ENCODE measurements at places on chromosomes 3 and 15.

DNA sequence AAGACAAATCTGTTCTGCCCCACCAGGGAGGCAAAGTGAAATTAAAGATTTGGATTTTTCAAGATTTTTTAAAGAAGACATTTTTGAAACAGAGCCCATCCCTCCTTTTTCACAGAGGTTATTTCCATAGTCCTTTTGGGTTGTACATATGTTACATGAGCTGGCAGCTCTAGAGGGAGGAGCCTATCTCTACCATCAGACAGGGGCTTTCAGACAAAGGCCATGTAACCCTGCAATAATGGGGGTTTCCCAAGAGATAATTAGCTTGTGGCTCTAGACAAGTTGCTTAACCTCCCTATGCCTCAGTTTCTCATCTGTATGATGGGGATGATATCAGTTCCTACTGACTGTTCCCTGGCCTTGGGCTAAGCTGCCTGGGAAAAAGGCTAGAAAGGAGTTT, 8.0 kb upstream of the TBC1D21 start:
- no peak for DNase-seq

DNA sequence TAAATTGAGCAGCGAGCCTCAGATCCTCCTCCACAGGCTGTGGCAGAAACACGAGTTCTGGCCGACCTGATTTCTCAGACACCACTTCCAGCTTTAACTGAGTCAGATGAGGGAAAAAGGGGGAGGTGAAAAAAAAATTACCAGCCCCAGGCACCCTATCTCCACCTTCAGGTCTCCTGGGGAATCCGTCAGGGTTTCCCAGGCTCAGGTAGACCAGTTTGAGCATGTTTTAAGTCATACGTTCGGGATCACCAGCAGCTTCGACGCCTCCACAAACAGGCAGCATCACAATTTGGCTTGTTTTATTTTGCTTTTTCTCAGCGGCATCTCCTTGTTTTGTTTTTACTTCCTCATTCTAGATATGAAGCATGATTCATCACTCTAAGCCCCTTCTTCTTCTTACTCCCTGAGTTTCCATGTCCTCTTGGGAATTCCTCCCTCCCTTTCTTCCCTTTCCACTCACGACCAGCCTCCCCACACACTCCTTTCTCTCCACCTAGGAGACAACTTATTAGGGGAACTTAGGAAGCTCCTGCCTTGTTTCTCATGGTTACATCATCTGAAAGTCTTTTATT, 190.1 kb downstream of the ZNF621 start:
- DNase-seq = no peak

GRCh38 chr3:134250717-134251220, at the start of gene RYK:
Gene RYK (minus strand): TSS chr3:134250859. CDS start chr3:134250654, 205 bp downstream.
- DNase-seq = peak; percentile 13

DNA sequence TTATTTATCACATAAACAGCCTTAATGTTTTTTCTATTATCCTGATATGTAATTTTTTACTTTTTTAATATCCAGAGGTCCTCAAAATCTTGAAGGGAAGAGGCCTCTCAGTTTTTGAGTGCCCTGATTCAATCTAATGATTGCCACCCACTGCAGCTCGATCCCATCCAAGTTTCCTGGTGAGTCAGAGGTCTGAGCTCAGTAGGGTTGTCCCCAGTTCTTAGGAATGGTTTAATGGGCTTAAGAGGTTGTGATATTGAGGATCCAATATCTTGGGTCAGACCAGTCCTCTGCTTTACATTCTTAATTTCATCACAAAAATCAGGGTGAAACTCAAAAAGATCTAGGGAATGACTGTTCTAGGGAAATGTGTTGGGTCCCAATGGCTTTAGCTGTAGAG, 238.5 kb downstream of the NSUN3 start:
- no peak for DNase-seq

DNA sequence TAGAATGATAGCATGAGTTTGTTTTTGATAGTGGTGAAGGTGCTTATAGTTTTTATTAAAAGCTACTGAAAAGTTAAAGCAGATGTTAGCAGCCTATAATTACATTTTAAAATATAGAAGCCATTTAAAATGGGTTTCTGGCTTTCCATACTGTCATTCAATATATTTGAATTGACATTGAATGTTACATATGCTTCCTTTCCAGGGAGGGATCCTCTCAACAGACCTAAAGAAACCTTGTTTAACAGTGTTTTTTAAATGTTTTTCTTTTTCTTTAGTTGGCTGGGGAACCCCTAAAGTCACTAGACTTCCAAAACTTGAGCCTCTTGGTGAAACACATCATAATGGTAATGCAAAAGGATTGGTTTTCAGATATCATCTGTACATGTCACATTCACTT, 12.2 kb downstream of the DHFR2 start:
- DNase-seq = no peak

DNA sequence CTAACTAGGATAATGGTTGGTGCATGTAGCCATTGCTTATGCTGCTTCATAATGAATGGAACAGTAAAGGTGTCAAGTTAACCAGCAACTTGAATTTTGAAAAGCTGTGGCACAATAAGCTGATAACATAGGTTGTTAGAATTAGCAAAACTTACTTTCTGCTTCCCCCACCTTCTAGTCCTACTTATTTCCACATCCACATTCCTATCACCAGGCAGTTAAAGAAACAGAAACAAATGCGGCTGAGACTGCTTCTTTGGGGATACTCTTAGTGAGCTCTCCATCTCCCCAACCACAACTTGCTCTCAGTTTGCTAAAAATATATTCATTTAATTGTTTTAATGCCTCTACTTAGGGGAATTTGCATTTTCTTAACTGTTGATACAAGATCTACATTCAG, 215.1 kb downstream of the TIGIT start:
- DNase-seq = no peak

DNA sequence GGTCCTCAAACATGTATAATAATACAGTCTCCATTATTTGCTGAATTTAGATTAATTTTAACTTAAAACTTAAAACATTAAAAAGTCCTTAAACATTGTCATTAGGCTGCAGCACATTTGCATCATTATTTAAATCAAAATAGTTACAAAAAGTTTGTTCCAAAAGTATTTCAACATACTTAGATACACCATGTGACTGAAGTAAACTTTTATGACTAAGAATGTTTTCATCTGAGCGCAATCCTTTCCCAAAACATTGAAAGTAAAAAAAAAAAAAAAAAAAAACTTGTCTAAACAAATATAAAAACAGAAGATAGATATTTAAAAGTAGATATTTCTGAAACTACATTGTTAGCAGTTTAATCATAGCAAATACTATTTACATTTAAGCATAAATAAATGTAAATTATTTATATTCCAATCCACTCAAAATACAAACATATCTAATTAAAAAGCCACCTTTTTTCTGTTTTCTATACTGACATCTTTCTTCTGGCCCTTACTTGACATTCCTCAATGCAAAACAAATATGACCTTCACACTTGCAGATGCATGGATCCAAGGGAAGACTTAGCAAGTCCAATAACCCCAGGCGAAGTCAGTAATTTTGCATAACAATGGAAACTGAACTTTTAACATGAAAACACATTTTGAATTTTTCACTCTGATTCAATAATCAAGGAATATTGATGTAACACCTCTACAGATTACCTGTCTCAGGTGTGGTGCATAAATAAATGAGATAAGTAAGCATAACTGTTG, 10.3 kb downstream of the FAM227B start:
- no peak for DNase-seq

DNA sequence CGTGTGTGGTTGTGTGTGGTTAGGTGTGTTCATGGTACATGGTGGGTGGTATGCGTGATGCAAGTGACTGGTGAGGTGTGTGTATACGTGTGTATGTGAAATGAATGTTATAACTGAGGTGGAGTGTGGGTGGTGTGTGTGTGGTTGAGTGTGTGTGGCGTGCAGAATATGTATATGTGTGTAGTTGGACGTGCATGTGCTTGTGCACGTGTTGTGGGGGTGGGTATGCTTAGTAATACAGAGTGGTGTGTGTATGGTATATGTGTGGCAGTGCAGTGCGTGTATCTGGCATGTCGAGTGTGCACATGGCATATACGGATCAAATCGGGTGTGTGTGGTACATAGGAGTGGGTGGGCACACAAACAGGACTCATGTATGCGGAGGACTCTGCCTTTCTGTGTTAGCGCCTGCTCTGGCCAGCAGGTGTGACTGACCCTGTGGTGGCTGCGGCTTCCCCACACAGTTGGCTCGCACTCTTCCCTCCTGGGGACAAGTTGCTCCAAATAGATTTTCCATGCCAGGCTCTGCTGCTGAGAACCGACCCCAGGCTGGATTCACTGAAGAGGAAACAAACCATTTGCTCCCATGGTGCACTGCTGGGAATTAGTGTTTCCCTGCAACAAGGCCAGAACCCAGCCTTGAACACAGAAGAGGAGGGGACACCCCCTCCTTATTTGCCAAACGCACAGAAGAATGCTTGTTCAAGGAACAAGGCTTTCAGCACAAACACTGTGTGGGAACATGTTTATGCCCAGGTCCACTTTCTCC, 1.2 kb upstream of the C3orf70 start:
- no peak for DNase-seq

DNA sequence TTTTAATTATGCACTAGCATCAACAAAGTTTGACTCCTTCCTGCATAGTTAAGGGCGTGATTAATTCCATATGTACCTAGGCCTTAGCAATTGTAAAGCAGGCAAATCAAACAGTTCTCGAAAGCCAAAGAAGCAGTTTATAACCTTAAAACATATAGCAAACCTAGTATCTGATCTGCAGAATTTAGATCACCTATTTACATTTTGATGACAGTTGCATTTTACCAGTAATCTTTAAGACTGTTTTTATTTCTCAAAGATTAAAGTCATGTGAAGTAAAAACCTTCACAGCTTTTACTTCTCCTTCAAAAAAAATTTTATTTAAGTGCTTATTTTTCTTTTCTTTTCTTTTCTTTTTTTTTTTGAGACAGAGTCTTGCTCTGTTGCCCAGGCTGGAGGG, 20.9 kb upstream of the UBP1 start:
- no peak for DNase-seq

DNA sequence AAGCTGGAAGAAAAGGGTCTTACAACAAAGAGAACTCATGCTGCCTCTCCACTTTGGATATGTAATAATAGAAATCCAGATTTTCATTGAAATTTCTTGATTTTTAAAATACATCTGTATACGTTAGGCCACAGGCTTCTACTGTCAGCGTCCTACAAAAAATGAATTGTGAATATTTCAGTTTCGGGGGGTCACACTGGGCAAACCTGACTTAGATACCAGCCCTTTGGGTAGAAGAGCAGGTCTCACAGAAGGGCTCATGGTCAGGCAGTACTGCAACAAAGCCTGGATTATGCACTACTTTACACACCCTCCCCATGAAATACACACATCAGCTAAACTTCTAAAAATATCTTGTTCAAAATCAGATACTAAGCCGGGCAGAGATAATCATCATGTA, 294.5 kb downstream of the FHIT start:
- no peak for DNase-seq

DNA sequence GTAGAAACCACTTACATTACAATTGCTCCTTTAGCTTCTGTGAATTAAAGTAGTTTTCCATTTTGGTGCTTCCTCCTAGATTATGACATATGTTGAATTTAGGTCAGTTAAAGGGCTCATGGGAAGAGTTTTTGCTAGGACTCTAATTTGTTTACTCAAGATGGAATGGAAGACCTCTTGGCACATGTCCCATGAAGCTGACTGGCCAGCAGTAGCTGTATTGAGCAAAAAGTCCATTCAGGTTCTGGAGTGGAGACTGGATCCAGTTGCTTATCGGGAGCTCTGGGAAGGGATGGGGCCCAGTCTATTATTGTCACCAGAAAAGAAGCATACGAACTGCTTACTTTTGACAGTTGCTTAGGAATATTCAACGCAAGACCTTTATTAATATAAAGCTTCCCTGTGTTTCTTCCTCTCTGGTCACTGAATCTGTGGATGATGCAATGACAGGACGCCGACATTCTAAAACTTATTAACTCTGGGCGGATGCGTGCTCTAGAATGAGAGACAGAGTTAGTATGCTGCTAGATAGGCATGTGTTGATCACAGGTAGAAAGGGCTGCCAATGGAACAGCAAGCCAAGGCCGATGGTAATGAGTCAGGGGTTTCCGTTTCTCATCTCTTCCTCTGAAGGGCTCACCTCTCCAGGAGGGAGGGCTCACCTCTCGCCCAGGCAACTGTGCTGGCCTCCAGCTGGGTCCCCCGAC, 155.8 kb downstream of the NR1D2 start:
- DNase-seq = no peak

GRCh38 chr15:101801048-101801447, 2.3 kb upstream of the OR4F6 start:
- no peak for DNase-seq

DNA sequence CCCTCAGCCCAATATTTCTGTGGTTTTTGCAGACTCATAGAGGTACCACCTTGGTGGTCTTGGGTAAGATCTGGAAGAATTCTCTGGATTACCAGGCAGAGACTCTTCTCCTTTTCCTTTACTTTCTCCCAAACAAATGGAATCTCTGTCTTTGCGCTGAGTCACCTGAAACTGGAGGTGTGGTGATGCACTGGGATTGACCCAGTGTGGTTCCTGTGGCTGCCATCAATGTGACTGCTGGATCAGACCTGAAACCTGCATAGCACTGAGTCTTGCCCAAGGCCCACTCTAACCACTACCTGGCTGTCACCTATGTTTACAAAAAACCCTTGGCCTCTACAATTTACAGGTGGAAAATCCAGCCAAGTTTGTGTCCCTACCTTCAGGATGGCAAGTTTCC, 295.3 kb downstream of the RBMS3 start:
- DNase-seq = no peak
